ENCODE measurements at places on chromosomes 12 and 14.

DNA sequence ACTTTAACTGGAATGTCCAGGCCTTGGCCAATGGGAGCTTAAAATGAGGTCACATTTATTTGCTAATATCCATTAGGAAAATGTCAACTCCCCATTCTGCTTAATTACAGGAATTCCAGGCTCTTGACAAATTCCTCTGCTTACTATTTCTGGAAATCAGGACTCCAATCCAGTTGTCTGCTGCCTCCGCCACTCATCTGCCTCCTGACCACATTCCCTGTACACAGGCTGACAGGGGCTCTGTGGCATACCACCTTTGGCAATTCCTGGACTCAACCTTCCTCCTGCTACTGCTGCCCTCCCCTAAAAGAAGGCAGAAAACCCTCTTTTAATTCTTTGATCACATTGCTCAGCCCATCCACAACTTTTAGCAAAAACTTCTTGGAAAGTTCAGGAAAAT lies 37.9 kb downstream of the KICS2 start:
- DNase-seq, result no peak

DNA sequence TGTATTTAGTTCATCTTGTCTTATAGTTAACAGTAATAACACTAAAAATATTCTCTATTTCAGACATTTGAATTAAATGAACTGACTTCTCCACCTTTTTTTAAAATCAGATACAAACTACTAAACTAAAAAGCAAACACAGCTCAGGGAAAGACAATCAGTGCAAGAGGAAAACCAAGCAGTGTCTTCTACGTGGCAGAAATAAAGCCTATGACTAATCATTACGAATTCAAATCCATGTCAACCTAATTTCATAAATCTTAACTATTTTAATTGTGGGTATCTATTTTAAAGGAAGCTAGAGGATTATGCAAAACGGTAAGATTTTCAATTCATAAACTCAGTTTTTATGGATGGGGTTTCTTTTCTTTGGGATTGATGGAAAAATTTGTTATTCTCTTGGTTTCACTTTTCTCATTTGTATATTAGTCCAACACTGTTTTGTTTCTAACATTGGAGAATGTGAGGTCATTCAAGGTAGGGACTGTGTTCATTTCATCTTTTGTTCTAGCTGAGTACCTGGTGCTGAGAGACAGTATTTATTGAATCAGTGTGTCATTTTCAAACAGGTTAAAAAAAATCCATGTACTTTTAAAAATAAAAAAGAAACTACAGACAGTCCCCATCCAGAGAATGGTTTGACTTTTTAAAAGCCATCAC lies 12.8 kb upstream of the PALS1 start:
- no peak for DNase-seq

DNA sequence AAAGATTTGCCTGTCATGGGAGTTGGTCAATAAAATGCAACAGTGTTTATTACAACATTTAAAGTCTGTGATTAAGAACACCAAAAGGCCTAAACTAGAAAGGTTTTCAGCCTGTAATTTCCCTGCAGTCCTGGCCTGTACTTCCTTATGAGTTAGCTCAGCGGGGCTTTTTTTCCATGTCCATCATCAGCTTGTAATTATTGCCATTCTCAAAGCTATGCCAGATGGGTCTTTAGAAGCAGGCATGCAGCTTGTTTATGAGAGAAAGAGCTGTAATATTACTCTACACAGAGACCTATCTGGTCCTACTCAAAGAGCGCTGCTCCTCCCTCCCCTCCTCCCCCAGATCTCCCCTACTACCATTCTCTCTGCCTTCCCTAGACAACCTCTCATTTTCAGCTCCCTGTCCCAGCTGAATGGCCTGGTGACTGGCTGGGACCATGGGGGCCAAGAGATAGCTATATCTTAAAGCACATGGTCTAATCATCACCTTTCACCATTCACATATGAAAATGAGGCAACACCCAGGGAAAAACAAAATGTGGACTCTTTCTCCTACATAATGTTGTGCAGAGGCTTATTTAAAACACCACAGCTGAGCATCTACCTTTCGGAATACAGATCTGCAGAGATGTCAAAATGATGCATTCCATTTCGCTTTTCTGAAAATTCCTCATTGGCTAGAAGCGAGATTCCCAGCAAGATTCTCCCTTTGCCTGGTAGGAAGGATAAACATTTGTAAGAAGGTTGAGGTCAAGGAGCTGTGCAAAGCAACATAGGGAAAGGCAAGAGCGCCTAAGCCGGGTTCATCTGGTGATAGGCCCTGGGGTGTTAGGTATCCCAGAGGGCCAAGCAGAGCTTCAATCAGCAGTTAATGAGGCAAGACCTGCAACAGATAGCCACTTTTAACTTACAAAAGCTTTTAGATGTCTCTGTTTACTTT lies 209.7 kb upstream of the CDKN3 start:
- DNase-seq, result no peak

DNA sequence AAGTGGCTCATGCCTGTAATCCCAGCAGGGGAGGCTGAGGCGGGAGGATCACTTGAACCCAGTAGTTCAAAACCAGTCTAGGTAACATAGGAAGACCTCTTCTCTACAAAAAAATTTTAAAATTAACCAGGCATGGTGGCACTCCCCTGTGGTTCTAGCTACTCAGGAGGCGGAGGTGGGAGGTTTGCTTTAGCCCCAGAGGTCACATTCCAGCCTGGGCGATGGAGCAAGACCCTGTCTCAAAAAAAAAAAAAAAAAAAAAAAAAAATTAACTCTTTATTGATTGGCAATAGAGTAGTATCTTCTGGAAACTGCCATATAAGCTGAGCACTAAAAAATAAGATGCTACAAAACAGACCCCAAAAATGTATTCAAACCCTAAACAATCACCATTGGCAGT lies 69.5 kb downstream of the LLPH start:
- DNase-seq, result no peak

GRCh38 chr12:98469109-98469508 lies 46.3 kb upstream of the TMPO start:
- no peak for DNase-seq

GRCh38 chr12:129494766-129495165 lies 409.1 kb downstream of the TMEM132D start:
- DNase-seq, result no peak

- DNase-seq, result no peak
Observed at GRCh38 chr12:100826323-100826722, 31.7 kb downstream of the ANO4 start.

DNA sequence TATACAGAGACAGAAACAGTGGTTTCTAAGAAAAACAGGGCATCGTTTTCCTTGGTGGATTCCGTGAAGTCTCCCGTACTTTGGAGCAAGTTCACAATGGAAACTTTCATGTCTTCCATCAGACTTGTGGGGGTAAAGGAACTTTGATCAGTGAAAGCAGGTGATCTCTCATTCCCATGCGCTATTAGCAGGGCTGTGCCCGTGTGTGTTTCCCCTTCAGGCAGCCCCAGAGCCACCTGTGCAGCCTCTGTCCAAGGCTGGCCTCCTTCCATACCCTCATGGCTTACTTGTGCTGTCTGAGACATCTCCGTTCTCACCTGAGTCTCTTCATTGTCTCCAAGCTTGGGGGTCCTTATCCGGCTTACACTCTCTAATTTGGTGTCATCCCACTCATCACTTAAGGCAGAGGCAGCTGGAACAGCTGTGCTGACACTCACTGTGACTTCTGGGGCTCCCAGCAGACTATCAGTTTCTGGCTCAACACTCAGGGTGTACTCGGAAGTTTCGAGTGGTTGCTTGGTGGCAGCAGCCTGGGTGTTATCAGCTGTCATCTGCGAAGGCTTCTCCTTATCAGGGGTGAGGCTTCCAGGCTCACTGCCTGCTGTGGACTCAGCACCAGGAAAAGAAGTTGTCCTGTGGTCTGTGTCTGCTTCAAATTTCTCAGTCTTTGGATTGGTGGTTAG lies 13.8 kb downstream of the ARMH4 start:
- DNase-seq, result no peak

- no peak for DNase-seq
Observed at GRCh38 chr12:74515849-74516248, 21.8 kb upstream of the ATXN7L3B start.

- DNase-seq, result no peak
Observed at GRCh38 chr14:93688820-93689219, 99.5 kb downstream of the PRIMA1 start.

- DNase-seq, result no peak
Observed at GRCh38 chr12:132275110-132275531, 54.3 kb downstream of the GALNT9 start.

- no peak for DNase-seq
Observed at GRCh38 chr12:43267818-43268217, 284.2 kb downstream of the ADAMTS20 start.

- no peak for DNase-seq
Observed at GRCh38 chr14:77086017-77086727, 11.9 kb upstream of the CIPC start.

GRCh38 chr14:71004481-71004880 lies 97.2 kb downstream of the PCNX1 start:
- DNase-seq, result no peak

- no peak for DNase-seq
Observed at GRCh38 chr14:99158646-99159165, 113.3 kb downstream of the BCL11B start.

DNA sequence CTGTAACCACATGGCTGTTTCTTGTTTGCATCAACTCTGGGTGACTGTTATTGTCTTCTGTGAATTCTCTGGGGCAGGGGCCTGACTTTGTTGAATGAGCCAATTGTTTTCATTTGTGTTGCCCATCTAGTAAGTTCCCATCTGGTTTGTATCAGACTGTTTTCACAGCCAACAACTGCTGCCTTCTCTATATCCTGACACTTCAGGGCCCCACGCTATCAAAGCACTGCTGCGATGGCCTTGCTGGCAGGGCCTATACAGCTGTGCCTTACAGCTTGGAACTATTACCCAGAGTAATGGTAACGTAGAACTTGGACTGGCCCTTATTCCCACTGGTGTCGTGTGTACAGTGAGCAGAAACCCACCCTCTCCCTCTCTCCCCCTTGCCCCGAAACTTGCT lies 104.3 kb upstream of the DACT1 start:
- DNase-seq, result no peak

DNA sequence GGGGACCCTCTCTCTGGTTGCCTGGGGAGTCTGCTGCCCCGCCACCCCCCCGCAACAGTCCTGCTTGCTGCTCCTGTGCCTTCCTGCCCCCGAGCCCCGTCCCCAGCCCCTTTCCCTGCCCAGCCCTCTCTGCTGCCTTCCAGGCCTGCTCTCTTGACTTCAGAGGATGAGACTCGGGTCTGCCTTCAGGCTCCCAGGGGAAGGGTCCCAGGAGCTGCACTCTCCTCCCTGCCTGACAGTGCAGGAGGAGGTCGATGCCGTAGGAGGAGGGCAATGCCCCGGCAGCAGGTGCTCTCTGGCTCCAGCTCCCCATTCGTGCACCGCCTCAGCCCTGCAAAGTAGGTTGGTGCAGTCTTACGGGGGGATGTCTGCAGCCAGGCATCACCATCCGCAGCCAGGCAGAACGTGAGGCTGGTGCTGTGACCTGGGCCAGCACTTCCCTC lies 185.1 kb upstream of the C14orf180 start:
- no peak for DNase-seq

DNA sequence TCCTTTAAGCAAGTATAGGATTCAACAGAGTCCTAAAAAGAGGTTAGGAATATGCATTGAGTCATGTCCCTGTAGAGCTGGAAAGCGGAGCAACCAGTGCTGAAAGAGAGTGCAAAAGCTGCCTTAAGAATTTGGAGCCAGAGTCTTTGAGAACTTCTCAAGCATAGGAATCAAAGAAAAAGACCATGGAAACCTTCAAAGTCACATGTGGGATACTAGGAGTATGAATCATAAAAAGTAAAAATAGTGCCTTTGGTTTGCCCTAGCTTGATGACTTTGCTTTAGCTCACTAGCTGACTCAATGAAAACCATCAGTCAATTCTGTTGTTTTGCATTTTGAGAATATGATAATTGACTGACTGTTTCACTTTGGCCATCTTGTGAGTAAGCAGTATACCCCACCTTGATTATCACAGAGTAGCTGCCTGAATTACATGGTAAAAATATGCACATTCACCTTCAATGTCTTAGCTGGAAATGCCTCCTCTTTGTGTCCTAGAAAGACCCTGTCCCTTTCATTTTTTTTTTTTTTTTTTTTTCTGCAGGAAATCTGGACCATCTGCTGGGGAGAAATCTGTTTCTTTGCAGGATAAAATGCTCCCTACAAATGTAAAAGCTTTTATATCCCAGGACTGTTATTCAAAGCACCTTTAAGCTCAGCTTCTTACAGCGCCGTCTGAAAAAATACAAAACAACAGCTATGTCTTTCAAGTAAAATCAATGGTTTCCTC lies 248.6 kb upstream of the KRR1 start:
- no peak for DNase-seq

- DNase-seq, result no peak
Observed at GRCh38 chr14:32693114-32693513, 245.6 kb upstream of the NPAS3 start.

DNA sequence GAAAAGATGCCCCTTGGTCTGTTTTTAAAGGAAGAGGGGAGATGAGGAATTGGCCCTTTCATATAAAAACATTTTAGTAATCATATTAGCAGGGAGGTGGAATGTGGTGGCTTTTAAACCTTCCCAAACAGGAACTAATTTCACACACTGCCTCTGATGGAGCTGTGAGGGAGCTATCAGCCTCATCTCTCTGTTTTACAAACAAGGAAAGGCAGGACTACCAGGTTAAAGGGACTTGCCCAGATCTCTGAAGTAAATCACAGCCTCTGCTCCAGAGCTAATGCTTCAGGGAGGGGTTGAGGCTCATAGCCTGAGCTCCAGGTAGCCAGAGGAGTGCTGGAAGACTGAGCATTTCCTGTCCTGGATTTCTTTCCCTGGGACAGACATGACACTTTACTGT lies 1.1 kb upstream of the BMP4 start:
- DNase-seq, result no peak

DNA sequence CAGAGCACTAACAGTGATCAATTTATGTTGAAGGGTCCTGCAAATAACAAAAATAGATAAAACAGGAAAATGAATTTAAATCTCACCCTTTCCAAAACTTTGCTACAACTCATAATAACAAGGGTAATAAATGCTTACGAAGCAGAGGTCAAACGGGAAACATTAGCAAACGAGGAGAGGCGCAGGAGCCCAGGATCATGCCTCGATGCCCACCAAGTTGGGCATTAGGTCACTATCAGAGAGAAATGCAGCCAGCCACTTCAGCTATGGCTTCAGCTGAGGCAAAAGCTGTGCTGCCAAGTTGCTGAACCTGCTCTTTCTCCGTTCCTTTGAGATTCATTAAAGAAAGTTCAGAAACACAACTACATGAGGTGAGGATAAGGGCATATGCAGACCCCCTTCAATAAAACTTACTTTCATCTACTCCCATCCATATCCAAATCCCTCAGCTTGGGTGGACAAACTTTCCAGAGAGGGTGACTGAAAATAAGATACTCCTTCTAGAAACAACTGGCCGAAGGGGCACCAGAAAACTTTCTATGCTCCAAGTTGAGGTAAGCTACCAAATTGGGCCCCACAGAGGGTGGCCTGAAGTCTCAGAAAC lies 7.9 kb downstream of the NKX2-1 start:
- DNase-seq, result no peak

- DNase-seq, result no peak
Observed at GRCh38 chr12:89844539-89844938, 135.9 kb upstream of the ATP2B1 start.

GRCh38 chr12:108360057-108360456 lies 20.9 kb upstream of the CMKLR1 start:
- no peak for DNase-seq

Data from stimulated activated CD4-positive, alpha-beta T cell treated with anti-CD3 and anti-CD28 coated beads, Interleukin-15, amount 100 ng/mL, for 1 hour (primary cell).